ENCODE measurements at places on chromosomes 5 and 9. TPM values are rescaled to one million over a fixed set of nuclear protein-coding genes. Genes with fewer than 3 reads are reported as not detected.

DNA sequence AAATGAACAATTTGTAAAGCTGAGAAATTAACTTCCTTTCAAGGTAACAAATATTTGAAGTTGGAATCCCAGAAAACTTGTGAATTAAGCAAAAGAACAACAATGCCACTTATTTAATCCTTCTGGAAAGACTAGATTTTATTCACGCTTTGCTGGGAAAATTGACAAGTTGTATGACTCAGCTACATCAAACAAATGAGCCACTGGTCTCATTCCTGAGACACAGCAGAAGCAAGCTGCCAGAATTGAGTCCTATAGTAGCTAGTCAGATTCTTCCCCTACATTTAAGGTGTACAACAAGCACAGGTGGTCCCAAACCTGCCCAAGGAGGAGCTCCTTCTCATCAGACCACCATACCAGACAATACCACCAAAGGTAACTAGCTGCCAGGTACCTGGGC lies 280.7 kb downstream of the SPOCK1 start:
- DNase-seq: peak; percentile 13

- peak; percentile 11 for DNase-seq
These were observed 607 bp downstream of the PCSK1 start for GRCh38 chr5:96432216-96433065.

DNA sequence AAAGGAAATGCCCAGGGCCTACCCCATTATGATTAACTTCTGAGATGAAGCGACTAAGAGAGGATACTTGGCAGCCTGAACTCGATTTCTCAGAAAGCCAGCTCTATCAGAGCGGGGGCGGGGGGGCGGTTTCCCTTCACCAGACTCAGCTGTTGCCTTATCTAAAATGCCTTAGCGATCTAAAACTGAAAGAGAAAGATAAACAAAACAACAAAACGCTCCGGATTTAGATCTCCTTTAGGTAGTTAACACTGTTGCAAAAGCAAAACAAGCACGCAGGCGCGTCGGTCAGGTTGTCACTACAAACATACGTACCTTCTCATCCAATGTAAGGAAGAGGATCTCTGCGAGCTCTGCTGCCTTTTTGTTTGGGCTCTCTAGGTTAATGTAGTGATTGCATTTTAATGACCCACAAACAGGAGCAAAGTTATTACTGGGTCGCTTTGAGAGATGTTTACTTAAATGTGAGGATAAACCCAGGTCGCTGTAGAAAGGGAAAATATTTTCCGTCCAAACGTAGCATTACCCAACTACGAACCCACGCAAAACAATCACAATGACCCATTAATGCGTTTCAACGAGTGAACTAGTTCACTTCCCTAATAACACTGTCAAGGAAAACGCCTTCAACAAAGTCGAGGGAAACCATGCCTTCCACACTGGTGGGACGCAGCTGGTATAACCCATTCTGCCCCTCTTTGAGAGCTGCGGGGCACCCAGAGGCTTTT lies 982 bp downstream of the EPB41L4A start:
- peak; percentile 68 for DNase-seq

DNA sequence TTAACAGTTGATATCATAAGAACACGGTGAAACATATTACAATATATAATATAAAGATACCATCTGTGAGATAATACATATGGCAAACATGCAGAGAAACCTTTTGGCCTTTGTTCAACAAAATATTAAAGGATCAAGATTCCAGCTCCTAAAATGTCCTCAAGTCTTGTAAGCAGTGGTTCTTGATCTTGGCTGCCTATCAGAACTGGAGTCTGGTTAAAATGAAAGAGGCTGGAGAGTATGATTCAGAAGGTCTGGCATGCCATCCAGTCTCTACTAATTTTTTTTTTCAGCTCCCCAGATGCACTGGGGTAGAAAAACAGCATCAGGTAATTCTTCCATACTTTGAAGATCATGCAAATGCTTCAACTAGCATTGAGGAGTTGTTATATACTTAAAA lies 83.2 kb downstream of the TNC start:
- no peak for DNase-seq

GRCh38 chr9:38186404-38187115 lies 117.5 kb upstream of the SHB start:
- peak; percentile 88 for DNase-seq

DNA sequence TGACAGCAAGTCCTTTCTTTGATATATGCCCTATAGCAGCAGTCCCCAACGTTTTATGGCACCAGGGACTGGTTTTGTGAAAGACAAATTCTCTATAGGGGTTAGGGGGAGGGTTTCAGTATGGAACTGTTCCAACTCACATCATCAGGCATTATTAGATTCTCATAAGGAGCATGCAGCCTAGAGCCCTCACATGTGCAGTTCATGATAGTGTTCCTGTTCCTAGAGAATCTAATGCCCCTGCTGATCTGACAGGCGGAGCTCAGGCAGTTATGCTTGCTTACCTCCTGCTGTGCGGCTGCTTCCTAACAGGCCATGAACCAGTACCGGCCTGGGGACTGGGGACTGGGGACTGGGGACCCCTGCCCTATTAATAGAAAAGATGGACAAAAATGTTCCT lies 2.7 kb upstream of the RAPGEF6 start:
- DNase-seq: no peak

DNA sequence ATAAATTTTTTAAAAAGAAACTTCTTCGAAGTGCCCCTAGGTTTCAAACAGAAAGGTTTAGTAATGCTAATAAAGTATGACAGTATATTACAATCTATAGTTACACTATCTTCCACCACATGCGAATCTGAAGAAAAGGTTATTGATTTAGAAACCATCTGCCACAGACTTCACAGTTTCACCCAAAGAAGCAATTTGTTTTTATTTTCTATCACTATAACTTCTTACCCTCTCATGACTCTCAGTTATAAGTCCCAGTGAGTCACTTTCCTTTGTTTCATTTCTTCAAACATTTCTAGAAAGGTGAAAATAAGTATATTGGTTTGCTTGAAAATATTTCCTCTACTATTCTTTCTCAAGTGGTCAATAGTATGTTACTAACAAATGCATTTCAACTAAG lies 93.6 kb downstream of the MCTP1 start:
- DNase-seq: peak; percentile 27

- DNase-seq: peak; percentile 20
These were observed 112.3 kb downstream of the GCNT1 start for GRCh38 chr9:76571288-76571687.

DNA sequence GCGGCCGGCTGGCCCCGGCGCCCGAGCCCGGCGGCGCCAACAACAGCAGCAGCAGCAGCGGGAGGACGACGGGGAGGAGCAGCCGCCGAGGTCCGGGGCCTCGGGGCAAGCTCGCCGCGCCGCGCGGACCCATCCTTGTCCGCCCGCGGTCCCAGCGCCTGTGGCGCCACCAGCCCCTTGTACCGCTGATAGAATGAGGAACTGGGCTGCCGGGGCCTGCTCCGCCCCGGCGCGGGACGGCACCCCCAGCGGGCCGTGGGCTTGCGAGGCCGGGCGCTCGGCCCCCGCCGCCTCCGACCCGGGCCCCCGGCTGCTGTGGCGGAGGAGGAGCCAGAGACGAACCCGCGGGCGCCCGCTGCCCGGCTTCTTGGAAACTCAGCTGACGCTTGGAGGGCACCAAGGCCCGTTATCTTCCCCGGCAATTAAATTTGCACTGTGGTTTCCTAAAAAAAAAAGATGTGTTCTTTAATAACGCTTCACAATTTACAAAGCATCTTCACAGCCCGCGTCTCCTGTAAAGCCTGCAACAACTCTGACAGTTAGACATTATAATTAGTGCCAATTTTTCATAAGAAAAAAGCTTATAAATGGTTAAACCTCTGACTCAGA lies at the start of gene ARSB:
Gene ARSB, minus strand, starts transcription at position 195 of the 609 bp plus-strand sequence. Its CDS starts 62 bp downstream, at position 133.
- DNase-seq: peak; percentile 62

DNA sequence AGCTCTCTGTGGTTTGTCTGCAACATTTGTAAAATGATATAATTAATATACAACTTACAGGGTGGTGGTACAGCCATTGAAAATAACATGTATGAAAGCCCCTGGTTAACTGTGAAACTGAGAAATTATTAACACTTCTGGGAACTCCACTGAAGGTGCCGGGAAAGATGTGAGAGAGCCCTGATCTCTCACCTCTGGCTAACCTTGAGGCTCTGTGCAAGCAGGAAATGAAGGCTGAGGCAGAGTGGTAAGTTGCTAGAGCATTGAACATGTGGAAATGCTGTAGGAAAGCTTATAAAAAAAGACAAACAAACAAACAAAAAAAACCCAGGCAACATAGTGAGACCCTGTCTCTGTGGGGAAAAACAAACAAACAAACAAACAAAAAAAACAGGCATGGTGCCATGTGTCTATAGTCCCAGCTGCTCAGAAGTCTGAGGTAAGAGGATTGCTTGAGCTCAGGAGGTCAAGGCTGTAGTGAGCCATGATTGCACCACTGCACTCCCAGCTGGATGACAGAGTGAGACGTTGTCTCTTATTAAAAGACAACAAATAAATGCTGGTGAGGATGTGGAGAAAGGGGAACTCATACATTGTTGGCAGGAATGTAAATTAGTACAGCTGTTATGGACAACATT lies 7.5 kb downstream of the CATSPER3 start:
- no peak for DNase-seq

GRCh38 chr5:89428624-89429023 lies 545.6 kb upstream of the MEF2C start:
- no peak for DNase-seq

DNA sequence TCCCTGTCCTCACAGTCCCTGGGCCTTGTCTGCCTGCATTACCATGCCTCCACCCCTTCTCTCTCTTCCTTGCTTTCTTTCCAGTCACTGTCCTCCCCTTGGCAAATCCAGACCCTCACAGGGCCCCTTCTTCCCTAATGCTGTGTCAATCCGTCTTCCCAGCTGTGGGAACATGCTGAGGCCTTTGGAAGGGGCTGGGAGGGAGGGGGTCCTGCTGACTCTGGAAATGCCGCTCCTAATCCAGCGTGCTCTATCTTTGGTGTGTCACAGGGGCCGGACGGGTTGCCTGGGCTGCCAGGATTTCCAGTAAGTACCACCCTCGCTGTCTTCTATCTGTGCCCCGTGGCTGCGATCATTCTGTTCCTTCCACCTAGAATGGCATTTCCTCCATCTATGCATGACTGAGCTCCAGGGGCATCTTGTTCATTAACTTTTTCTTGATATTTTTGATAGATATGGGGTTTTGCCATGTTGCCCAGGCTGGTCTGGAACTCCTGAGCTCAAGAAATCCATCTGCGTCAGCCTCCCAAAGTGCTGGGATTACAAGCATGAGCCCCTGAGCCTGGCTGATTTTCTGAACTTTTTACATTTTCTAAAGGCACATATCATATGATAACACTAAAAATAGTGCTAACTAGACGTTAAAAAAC lies 64.5 kb upstream of the TGFBR1 start:
- no peak for DNase-seq

DNA sequence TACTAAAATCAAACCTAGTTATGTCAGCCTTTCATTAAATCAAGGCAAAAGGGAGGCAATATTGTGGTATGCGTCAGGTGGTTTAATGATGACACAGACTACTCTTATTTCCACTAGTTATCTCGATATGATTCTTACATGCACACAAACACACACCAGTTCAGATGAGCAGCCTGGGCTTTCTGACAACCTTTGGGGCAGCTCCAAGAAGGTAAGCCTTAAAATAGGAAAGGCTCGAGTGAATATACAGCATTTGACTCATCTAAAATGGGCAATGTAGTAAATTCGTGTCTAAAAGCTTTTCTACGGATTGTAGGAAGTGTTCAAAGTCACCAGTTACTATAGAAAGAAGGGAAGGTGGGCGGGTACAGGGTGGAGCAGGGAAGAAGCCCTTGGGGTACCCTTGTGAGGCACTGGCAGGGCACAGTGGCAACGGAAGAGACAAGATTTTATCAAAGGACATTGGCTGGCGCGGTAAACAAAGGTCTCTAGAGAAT lies 1.9 kb downstream of the ANKH start:
- DNase-seq: no peak

GRCh38 chr9:16434526-16434925 lies 435.9 kb downstream of the BNC2 start:
- DNase-seq: no peak

DNA sequence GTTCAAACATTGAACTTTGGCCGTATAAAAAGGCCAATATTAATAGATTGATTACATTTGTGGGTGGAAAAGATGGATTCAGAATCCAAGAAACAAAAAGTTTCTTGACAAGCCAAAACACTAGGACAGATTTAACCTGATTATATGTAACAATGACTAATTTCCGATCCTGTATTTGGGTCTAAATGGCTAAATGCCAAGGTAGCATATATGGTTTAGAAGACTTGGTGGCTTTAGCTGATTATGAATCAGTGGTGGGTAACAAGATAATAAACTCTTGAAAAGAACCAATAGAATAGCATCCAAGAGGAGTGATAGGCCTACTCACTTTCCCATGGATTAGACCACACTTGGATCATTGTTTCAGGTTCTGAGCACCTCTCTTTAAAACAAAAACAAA lies 21.8 kb upstream of the ANP32B start:
- DNase-seq: no peak

GRCh38 chr5:66820630-66821207 lies 224.5 kb downstream of the MAST4 start:
- no peak for DNase-seq

GRCh38 chr5:150065346-150065745 lies 21.0 kb downstream of the CSF1R start:
- DNase-seq: no peak

GRCh38 chr5:120464627-120465435 lies 731 bp downstream of the PRR16 start:
- peak; percentile 6 for DNase-seq

DNA sequence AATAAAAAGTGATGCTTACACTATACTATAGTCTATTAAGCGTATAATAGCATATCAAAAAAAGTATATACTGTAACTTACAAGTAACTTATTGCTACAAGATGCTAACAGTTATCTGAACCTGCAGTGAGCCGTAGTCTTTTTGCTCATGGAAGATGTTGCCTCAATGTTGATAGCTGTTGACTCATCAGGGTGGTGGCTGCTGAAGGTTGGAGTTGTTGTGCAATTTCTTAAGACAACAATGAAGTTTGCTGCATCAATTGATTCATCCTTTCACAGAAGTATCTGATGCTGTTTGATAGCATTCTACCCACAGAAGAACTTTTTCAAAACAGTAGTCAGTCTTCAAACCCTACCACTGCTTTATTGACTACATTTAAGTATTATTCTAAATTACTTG lies 7.8 kb upstream of the C9orf40 start:
- DNase-seq: no peak

Gene ADRA1B
- 0.34 TPM for total RNA-seq

Gene TAF11L9
- not detected for total RNA-seq

Gene LIFR
- 119 TPM for total RNA-seq

Gene WHRN
- 0.17 TPM for total RNA-seq

Gene TMEM174
- not detected for total RNA-seq

Gene WNK2
- total RNA-seq: not detected

Gene WDR70
- total RNA-seq: 34.5 TPM

Measured in dermis blood vessel endothelial cell (primary cell).